ENCODE measurements at places on chromosomes 5 and 9.

DNA sequence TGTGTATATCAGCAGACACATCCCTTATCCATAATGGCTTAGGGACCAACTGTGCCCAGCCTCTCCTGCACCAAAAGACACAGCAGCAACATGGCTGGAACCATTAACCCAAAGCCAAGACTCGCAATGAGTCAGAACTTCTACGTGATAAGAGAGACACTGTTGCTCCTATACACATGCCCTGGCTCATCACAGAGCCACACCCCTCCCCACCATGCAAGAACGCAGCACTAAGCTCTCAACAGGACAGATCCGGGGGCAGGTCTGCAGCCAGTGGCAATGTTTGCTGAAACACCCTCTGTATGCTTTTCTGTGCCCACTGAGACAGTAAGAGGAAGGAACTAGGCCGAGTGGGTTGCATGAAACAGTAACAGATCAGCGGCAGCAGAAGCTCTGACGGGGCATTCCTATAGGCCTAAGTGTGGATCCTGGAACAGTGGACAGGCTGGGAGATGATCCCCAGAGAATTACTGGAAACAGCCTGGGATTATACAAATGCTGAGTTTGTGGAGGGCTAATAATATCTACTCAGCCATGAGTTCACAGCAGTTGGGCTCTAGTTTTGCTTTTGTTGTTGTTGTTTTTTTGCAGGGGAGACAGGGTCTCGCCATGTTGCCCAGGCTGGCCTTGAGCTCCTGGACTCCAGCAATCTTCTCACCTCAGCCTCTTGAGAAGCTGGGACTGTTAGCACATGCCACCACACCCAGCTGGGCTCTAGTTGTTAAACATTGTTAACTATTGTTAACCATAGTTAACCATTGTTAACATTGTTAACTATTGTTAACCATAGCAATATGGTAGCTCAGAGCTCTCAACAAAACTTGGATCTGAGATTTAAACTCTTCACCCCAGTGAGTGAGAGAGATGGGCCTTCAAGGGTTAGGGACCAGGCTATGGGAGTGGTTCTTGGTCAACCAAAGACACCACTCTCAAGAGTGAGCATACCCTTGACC, 41.0 kb downstream of the B4GALT1 start:
- DNase-seq = no peak

GRCh38 chr5:154475591-154476353, 2.3 kb downstream of the HAND1 start:
- no peak for DNase-seq

DNA sequence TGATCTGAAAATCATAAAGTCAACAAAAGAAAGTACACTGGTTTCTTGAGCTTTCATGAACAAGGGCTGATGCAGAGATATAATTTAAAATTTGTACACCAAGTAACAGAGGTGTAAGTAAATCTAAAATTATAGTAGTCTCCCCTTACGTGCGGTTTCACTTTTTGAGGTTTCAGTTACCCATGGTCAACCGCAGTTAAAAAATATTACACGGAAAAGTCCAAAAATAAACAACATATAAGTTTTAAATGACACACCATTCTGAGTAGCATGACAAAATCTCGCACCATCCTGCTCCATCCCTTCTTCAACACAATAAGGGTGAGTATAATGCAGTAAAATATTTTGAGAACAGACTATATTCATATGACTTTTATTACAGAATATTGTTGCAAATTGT, 54.4 kb downstream of the AUH start:
- DNase-seq = no peak

DNA sequence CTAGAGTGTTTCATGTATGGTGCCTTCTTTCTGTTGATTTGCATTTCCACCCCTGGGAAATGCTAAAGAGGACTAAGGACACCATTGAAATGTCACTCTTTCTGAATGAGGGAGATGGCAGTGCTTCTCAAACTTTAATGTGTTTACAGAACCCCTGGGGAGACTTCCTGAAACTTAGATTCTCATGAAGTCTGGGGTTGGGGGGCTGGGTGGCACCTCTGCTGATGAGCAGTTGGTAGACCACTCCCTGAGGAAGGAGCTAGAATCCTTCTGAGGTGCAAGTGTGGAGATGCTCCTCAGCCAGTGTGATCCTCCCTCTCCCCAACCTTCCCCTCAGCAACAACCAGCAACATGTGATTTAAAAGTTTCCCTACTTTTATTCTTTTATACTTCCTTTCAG, 546.8 kb downstream of the LRRC70 start:
- no peak for DNase-seq

GRCh38 chr9:86788456-86788855, 158.8 kb downstream of the GAS1 start:
- DNase-seq = no peak

DNA sequence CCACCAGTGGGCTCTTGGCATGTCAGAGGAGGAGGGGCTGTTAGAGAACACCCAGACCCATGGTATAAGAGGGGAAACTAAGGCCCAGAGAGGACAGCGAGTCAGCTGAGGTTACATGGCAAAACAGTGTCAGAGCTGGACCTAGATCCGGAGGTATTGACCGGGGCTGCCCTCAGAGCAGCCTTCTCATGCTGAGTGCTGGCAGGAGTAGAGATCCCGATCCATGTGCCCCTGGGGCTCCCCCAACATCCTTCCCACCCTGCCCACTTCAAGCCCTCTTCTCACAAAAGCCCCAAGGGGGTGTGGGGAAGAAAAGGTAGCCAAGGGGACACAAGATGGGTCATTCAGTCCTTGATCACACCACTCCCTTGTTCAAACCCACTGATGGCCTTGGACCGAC, 19.9 kb downstream of the CSF1R start:
- no peak for DNase-seq
